Right lobe of liver (tissue), 6 donors: ENCODE measurements at places on chromosomes 16 and 17. TPM values are rescaled to one million over a fixed set of nuclear protein-coding genes. Genes with fewer than 3 reads are reported as not detected.
A peak's percentile ranks its signal among the peaks of the same experiment; 100 is the strongest.

DNA sequence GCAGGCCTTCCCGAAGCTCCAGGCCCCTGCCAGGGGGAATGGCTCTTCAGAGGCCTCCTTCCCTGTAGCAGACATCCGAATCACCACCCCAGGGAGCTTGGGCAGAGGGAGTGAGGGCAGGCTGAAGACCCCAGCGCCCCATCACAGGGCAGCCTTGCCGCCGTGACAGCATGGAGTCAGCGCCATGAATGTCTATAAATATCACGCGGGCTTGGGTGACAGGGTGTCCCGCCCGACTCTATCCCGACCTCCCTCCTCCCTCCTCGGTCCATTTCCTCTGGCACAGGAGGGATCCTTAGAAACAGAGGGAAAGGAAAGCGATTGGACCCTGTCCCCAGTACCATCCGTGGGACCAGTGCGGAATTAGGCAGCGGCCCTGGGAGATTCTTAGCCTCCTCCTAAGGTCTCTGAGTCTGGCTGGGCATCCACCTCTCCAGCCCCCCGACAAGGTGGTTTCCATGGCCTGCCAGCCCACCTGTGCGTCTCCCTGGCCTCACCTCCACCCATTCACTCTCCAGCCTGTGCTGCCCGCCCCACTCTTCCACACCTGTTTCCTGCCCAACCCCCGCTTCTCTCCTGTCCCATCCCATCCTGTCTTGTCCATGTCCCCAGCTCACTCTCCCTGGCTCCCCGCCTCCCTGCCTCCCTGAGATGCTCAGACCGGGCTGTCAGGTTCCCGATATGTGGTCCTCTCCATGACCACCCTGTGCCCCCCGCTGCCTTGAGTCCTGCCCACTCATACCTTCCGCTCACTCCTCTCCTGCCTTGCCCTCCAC is 5.1 kb downstream of the ATP2A1 start:
- H3K27me3 ChIP-seq, result no peaks in the 10 kb centered on the region
- no peak for DNase-seq
- no peak overlapping the region for H3K4me3 ChIP-seq
- H3K4me1 ChIP-seq, result peaks cover 6% of the 10 kb centered on the region

DNA sequence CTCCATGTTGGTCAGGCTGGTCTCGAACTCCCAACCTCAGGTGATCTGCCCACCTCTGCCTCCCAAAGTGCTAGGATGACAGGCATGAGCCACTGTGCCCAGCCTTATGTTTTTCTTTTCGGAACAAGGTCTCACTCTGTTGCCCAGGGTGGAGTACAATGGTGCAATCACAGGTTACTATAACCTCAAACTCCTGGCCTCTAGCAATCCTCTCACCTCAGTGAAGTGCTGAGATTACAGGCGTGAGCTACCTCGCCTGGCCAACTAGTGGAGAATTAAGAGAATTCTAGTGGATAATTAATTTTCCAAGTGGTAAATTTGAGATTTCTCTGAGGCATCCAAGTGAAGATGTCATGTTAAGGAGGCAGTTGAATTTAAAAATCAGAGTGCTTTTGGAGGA is 2.9 kb upstream of the FBXO47 start:
- DNase-seq, result no peak
- no peaks in the 10 kb centered on the region for H3K27me3 ChIP-seq
- no peak overlapping the region for H3K4me3 ChIP-seq
- H3K27ac ChIP-seq, result no peak overlapping the region
- H3K36me3 ChIP-seq, result no peaks in the 10 kb centered on the region
- no peaks in the 10 kb centered on the region for H3K4me1 ChIP-seq

DNA sequence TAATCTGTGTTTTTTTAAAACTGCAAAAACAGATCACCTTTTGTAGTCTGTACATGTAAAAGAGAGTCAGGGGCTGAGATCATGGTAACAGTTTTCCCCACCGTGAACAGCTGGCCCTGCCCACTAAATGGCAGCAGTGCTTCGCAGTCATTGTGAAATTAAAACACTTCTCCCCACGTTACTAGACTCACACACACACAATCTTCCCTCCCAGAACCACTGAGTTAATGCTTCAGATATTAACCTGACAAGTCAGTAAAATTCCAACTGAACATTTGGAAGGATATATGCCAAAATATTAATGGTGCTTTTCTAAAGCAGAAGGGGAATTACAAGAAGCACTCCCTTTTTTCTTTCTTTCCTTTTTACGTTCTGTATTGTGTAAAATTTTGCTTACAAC is 1.2 kb upstream of the CD300LG start:
- H3K4me1 ChIP-seq, result peaks cover 4% of the 10 kb centered on the region
- H3K4me3 ChIP-seq, result no peak overlapping the region
- H3K36me3 ChIP-seq, result no peaks in the 10 kb centered on the region
- DNase-seq, result no peak
- H3K27ac ChIP-seq, result no peak overlapping the region
- no peaks in the 10 kb centered on the region for H3K27me3 ChIP-seq

TBC1D3E gene
- not detected for total RNA-seq

GRCh38 chr17:46940692-46941404 is 17.9 kb downstream of the GOSR2 start:
- H3K4me3 ChIP-seq, result no peak overlapping the region
- no peaks in the 10 kb centered on the region for H3K27me3 ChIP-seq
- H3K27ac ChIP-seq, result no peak overlapping the region
- peaks cover 5% of the 10 kb centered on the region for H3K4me1 ChIP-seq
- peak; percentile 65 for DNase-seq
- peaks cover 30% of the 10 kb centered on the region for H3K36me3 ChIP-seq

HS3ST2 gene
- not detected for total RNA-seq

NAGS gene
- 47.1 TPM for total RNA-seq

PDILT gene
- total RNA-seq, result not detected

DNA sequence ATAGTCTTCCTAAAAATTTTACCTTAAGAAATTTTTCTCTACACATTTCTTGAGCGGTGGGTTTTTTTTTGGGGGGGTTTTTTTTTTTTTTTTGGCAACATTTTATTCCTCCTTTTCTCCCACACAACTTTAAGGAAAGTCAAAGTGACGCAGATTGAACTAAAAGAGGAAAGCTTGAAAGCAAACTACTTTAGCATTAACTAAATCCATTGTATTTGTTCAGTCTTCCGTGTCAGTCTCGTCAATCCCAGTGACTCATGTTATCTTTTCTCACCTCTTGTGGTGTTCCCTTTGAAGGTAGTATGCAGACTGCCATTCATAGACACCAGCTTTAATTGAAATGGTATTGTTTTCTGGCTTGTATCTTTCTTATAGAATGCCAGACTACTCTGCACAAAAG is 39.3 kb downstream of the TADA2A start:
- no peak overlapping the region for H3K27ac ChIP-seq
- H3K4me1 ChIP-seq, result no peaks in the 10 kb centered on the region
- no peaks in the 10 kb centered on the region for H3K36me3 ChIP-seq
- no peaks in the 10 kb centered on the region for H3K27me3 ChIP-seq
- DNase-seq, result no peak
